Smooth muscle cell of the pulmonary artery (primary cell): ENCODE measurements at places on chromosomes 5 and 9. TPM values are rescaled to one million over a fixed set of nuclear protein-coding genes. Genes with fewer than 3 reads are reported as not detected.

The ITK gene
- total RNA-seq: not detected in 2 replicates

The IFNA2 gene
- total RNA-seq: not detected in 2 replicates

The MCC gene
- 33.4 and 49.0 TPM in 2 replicates for total RNA-seq

The TEX48 gene
- not detected in 2 replicates for total RNA-seq

The PRSS3 gene
- 12.1 and 14.8 TPM in 2 replicates for total RNA-seq
